BE2C (cell line): ENCODE measurements at places on chromosomes 13 and 19.

- DNase-seq, result no peak
These were observed 50.5 kb upstream of the ZNF507 start for GRCh38 chr19:32294871-32295438.

DNA sequence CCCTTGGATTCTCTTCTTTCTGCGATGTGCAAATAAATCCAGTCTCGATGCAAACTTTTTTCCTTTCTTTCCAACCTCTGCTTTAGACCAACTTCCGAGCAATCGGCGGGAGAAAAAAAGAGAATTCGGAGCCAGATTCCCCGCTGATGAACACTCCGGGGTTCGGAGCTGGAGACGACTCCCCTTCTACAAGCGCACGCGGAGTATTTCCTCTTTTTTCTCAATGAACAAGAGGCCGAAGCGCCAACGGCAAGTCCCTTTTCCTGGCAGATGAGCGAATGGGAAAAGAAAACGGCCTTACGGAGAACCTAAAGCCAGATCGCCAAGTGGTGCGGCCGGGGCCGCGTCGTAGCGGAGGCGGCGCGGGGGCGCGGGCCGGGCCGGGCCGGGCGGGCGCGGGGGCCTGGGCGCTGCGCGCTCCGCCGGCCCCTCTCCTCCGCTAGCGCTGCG lies 250 bp downstream of the SPRY2 start:
- DNase-seq, result no peak

DNA sequence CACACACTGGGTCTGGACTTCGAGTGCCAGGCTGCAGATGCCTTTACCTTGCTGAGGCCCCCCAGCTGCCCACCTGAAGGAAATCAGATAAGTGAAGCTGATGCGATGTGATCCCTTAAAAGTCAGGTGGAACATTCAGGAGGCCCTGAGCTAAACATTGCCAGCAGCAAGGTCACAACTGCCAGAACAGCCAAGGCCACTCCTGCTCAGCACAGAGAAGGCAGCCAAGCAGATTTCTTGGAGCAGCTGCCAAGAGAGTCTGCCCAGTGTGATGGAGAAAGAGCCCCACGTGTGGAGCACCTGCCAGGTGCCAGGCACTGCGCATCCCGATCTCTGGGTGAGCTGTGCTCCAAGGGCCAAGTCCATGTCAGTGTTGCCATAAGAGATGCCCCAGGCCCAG lies 20.6 kb upstream of the UQCRFS1 start:
- DNase-seq, result no peak

- DNase-seq, result no peak
These were observed 36.4 kb downstream of the RCBTB2 start for GRCh38 chr13:48496271-48497161.
